ENCODE measurements at places on chromosomes 11 and 22. TPM values are rescaled to one million over a fixed set of nuclear protein-coding genes. Genes with fewer than 3 reads are reported as not detected.

- no peak for DNase-seq
Observed at GRCh38 chr11:259413-259812, 18.8 kb upstream of the NLRP6 start.

GRCh38 chr11:1207401-1208143 is 15.3 kb upstream of the MUC5B start:
- DNase-seq: no peak

- DNase-seq: no peak
Observed at GRCh38 chr11:109865548-109866186, 227.5 kb upstream of the ZC3H12C start.

- no peak for DNase-seq
Observed at GRCh38 chr22:41504816-41505215, 35.9 kb downstream of the ACO2 start.

- DNase-seq: no peak
Observed at GRCh38 chr11:111840143-111840542, 31.2 kb downstream of the ALG9 start.

DNA sequence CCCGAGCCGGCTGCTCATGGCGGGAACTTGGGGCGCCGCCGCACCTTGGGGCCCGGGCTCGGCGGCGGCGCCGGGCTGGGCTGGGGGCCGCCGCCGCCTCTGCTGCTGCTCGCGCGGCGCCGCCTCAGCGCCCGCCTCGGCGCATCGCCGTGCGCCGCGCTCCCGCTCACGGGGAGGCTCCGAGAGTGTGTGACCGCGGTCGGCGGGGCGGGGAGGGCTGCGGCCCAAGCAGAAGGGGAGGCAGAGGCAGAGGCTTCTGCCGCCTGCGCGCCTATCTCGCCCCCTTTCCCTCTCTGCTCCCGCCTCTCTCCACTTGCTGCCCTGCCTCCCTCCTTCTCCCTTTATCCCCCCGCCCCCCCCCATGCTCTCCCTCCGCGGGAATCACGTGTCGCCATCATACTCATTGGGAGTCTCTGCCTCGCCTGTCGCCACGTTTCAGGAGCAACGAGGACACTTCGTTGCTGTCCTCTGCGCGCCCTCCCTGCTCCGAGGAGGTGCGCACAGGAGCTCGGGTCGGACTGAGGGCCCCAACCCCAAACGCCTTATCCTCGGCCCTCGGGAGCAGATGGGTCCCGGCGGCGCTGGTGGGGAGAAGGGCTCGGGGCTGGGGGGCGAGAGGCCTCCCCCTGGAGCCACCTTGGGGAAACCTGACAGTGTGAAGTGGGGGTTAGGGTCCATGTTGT is at the start of gene GUCY1A2:
Gene GUCY1A2, minus strand, starts transcription at position 258 of the 683 bp plus-strand sequence. CDS start 421 bp downstream, outside the sequence.
- DNase-seq: no peak

DNA sequence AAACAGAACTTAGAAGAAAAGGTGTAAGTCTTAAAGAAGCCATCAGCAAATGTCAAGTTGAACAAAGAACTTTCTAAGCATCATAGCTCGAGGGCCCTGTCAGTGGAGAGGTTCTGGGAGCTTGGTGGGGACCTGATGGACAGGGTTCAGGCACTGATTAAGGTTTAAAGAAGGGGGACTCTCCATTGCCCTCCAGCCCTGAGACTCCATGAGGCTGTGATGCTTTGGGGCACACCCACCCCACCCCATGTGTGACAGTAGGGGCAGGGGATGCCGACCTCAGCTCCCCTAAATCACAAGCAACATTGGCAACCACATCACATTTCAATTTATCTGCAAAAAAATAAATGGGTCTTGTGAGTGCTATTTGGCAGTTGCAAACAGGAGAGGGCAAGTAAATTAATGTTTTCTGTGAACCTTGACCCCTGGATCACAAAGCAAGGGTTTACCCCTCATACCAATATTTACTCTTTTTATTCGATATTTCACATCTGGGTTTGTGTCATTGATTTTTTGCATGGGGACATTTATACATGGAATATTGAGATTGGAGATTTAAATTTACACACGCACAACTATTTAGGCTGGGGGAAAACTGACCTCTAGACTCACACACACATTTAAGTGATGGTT is 37.1 kb upstream of the ANO1 start:
- no peak for DNase-seq

DNA sequence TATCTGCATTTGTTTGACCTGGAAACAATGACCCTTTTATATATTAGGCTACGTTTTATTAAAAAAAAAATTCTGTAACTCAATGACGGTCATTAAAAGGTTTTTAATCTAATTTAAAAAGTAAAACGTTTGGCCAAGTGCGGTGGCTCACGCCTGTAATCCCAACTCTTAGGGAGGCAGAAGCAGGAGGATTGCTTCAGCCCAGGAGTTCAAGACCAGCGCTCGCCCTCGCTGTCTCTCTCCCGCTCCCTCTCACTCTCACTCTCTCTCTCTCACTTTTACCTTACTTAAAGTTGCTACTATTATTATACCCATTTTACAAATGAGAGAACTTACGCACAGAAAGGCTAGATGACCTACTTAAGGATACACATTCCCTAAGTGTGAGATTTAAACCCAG is 814 bp upstream of the NARS2 start:
- no peak for DNase-seq

GRCh38 chr11:61092908-61093763 is 9.2 kb upstream of the CD5 start:
- no peak for DNase-seq

DNA sequence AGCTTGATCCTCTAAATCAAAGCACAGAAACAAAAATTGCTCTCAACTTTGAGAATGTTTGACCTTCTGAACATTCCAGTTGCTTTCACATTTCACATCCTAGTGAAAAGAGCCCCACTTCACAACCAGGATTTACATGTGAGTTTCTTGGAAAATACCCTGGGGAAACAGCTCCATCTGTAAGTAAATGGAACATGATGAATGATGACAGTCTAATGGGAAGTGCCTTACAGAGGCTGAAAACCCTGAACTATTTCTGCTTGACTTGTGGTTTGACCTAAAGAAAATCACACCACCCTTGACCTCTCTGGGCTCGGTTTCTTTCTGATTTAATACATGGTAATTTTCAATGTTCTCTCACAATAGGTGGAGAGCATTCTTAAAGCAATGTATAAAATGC is 499.4 kb upstream of the API5 start:
- no peak for DNase-seq

- peak; percentile 12 for DNase-seq
Observed at GRCh38 chr11:16382638-16383380, 26.5 kb upstream of the SOX6 start.

DNA sequence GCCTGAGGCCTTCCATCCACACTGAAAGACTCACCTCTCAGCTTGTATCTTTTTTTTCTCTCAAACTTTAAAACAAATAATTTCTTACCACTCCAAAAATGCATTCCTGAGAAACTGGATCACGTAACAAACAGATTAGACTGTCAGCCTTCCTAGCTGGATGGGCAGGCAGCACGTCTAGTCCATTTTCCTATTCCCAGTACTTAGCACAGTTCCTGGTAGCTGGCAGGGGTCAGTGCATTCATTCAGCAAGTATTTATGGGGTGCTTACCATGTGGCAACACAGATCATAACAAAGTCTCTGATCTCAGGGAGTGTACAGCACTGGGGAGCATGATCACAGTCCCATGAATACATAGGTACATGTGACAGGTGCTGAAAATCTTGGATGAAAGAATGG is 89.6 kb downstream of the UBASH3B start:
- DNase-seq: peak; percentile 62

DNA sequence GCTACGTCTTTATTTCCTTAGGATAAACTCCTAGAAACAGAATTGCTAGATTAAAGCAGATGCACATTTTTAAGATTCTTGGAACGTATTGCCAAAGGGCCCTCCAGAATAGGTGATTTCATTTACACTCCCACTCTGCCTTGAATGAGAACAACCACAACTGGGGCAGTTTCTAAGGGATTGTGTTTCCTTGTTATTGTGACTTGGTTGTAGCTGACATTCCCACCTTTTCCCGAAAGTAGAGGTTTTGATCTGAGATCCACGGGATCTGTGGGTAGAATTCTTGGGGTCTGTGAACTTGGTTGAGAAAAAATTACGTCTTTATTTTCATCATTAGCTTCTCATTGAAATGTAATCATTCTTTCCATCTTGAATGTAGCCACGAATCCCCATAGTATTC is 21.5 kb downstream of the LRRC32 start:
- no peak for DNase-seq

- no peak for DNase-seq
Observed at GRCh38 chr11:10494636-10495463, 39.8 kb downstream of the AMPD3 start.

DNA sequence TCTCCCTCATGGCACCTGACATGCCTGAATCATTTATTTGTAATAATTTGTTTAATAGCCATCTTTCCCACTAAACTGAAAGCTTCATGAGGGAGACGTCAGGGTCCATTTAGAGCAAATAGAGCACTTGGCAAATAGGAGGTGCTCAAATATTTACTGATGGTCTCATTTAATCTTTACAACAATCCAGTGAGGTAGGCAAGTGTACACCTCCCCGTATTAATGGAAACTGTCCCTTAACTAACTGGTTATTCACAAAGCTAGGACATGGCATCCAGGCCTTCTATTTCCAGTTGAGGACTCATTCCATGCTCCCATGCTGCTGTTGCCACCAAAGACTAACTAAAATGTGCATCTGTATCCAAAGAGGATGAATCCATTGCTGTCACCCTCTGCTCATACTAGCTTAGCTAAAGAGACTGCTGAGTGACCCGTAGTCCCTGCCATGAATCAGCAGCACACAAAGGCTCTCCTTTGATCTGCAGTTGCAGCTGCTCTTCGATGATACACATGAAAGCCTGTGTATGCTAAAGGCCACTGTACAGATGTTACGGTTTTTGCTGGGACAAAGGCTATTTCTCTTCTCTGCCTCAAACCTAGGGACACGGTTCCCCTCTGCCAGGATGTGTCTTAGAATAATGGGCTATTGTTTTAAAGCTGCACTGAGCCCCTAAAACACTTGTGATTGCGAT is 82.6 kb downstream of the RAB30 start:
- no peak for DNase-seq

GRCh38 chr11:114085965-114086793 is 26.7 kb downstream of the ZBTB16 start:
- DNase-seq: no peak

- no peak for DNase-seq
Observed at GRCh38 chr11:36070213-36070953, 126.5 kb downstream of the LDLRAD3 start.

- DNase-seq: no peak
Observed at GRCh38 chr22:36840106-36840505, 20.7 kb upstream of the NCF4 start.

DNA sequence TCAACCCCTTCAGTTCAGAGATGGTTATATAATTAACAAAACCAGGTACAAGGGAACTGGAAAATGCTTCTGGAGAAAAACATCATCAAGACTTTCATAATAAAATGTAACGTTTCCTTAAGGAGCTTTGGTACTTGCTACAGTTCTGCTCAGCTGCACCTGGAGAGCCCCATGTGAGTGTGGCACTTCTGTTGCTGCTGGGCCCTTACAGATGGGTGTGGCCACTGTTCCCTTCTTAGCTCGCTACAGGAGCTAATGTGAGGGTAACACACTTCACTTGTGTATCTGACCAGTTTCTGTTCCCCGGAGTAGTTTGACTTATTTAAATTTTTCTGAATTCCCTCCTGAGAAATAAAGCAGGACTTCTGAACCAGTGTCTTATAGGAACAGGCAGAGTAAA is 4.0 kb downstream of the POU2AF3 start:
- DNase-seq: no peak

DNA sequence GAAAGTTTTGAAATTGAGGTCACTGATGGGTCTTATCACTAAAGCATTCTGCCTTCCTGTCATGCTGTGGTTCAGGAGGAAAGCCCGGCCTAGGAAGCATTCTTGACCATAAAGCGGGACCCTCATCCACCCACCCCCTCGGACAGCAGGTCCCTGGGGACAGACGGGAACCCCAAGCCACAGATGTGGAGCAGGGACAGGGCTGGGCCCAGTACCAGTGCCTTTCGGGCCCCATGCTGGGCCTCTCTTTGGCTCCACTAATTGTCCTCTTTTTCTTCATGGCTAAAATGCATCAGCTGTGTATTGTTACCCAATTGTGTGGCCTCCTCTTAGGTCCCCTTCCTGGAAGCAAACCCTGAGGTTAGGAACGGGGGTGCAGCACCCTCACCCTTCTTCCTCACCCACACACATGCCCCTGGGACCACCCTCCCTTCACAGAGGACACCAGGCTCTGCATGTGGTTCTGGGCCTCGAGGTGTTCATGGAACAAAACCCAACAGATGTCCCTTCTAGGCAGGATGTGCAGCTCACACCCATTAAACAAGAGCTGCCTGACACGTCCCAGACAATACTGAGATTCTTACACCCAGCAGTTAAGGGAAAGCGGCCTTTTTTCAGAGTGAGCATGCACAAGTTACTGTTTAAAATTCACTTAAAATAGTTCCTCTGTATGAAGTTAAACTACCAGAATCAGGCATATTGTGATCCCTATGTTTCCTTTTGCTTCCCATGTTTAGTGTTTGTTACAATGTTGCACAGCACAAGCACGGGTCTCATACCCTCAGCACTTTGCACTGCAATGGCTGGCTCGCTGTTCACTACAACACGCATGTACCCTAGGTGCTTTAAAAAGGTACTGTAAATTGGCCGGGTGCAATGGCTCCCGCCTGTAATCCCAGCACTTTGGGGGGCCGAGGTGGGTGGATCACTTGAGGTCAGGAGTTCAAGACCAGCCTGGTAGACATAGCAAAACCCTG is 807.6 kb downstream of the BRD1 start:
- DNase-seq: no peak

GRCh38 chr11:128389461-128389976 is 197.8 kb downstream of the ETS1 start:
- DNase-seq: no peak

DNA sequence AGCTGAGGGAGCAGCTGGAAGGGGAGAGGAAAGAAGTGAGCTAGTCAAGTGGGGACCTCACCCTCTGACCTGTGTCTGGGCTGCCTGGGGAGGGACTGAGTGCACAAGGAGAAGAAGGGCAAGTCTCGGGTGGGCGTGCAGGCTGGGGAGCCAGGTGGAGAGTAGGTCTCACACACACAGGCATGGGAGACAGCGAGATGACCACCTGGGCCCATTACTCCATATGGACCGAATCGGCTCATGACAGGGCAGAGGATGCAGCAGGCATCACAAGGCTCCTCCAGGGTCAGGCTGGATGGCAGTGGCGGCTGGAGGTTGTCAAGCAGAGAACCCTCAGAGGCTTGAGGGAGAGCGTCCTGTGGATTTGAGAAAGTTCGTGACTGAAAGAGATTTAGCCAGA is 63.5 kb downstream of the CEP164 start:
- DNase-seq: no peak

OR52H1 gene
- total RNA-seq: 0.86 TPM

MB gene
- not detected for total RNA-seq

PNPLA3 gene
- 8.2 TPM for total RNA-seq

CCDC81 gene
- 26.8 TPM for total RNA-seq

CCDC73 gene
- not detected for total RNA-seq

CCDC34 gene
- 3.2 TPM for total RNA-seq

CECR2 gene
- not detected for total RNA-seq

TENM4 gene
- total RNA-seq: 21.3 TPM

OR8G5 gene
- not detected for total RNA-seq

GGTLC2 gene
- total RNA-seq: not detected

Data from fibroblast of villous mesenchyme (primary cell).